Urinary bladder (tissue), 4 donors: ENCODE measurements at places on chromosomes 3 and 15.

DNA sequence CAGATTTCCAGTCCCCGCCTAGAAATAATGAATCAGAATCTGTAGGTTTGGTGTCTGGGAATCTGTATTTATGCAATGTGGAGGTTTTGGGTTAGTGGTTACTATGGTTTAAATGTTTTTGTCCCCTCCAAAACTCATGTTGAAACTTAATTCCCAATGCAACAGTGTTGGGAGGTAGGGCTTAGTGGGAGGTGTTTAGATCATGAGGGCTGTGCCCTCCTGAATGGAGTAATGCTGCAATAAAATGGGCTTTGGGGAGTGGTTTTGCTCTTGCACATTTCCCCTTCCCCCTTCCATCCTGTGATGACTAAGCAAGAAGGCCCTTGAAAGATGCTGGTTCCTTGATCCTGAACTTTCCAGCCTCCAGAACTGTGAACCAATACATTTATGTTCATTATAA, 9.2 kb upstream of the RFC4 start:
- no peak for DNase-seq

- no peak for DNase-seq
Measured at GRCh38 chr3:21505711-21506460, 245.1 kb downstream of the ZNF385D start.

GRCh38 chr3:72352176-72352575, 496.1 kb downstream of the SHQ1 start:
- no peak for DNase-seq

GRCh38 chr15:74604983-74605794, 10.4 kb upstream of the CLK3 start:
- DNase-seq, result no peak

DNA sequence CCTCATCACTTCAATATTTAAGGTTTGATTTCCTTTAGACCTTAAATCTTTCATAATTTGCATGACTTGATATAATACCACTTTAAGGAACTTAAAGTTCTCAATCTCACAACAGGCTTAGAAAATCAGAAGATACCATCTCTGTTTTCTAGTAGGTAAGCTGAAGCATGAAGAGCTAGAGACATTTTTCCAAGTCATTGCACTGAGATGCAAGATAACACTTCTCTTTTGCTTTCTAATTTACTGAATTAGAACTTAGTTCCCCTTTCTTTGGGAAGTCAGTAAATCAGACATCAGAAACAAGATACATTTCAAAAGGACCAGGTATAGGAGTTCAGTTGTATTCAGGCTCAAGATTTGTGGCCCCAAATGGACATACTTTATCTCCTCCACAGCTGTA, 79.7 kb downstream of the DZIP3 start:
- no peak for DNase-seq

- no peak for DNase-seq
Measured at GRCh38 chr3:152283492-152284381, 15.0 kb downstream of the MBNL1 start.

DNA sequence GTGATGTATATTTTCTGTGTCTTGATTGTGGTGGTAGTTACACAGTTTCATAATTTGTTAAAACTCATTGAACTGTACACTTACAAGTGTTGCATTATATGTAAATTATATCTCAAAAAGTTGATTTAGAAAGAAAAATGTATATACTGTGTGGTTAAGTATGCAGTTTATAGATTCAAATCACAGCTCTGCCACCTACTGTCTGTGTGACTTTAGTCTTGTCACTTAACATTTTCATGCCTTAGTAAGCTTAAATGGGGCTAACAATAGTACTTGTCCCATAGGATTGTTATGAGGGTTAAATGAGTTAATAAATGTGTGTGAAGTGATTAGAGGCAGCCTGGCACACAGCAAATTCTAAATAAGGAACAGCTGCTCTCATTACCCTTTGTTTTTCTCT, 120.9 kb upstream of the P2RY1 start:
- DNase-seq, result no peak

DNA sequence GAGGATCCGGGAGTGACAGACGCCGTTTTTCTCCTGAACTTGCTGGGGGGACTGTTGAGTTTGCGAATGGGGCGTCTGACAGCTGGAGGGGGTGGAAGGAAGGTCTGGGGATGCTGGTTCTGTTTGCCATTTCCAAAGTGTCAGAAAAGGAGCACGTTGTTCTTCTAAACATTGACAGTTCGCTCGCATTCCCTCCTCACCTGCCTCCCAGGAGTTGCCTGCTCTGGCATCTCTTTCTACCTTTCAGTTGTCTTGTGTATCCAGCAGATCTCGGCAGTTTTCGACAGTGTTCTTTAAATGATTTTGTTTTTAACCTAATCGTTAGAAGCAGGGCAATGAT, 829 bp downstream of the SELENOT start:
- DNase-seq, result no peak

DNA sequence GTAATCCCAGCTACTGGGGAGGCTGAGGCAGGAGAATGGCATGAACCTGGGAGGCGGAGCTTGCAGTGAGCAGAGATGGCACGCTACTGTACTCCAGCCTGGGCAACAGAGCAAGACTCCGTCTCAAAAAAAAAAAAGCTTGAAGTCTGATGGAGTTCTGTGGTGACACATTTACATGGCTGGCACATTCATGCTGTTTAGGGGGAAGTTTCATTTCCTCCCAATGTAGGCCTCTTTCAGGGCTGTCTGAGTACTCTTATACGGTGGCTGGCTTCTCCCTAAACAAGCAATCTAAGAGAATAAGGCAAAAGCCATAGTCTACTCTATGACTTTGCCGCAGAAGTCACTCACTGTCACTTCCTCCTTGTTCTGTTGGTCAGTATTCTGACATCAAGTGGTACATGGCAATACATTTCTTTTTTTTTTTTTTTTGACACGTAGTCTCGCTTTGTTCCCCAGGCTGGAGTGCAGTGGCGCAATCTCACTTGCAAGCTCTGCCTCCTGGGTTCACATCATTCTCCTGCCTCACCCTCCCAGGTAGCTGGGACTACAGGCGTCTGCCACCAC, 41.2 kb downstream of the OIP5 start:
- no peak for DNase-seq

GRCh38 chr3:5181469-5182141, 5.9 kb upstream of the EDEM1 start:
- no peak for DNase-seq

DNA sequence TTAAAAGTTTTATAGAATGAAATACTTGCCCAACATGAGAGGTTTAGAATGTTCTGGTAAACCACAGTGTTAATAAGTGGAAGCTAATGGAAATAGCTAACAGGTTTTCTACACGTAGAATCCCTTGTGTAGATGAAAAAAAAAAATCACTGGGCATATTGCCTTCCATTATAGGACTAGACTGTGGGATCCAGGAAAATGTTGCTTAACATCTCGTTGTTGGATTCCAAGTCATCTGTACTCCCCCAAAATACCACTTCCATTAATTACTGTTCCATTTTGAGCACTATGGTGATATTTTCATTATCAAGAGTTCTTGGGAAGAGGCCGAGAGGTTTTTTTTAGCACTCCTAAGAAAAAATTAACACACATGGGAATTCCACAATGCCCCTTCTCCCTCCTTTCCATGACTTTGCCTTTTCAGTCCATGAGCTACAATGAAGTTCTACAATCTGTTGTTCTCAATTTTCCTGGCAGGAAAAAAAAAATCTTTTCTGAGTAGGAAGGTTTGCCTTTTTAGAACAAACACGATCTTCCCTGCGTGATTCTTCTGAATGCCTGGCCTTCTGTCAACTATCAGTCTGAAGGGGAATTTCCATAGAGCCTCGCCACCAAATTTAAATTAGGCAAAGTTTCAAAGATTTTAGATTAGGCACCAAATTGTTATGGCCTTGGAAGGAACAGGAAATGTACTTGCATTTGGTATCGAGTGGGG, 74.4 kb upstream of the CTDSPL start:
- no peak for DNase-seq
